ENCODE measurements at places on chromosomes 1 and 21.

- no peak for DNase-seq
Observed at GRCh38 chr1:159707472-159708260, 6.7 kb downstream of the CRP start.

GRCh38 chr1:172180501-172181285 lies 239.8 kb upstream of the C1orf105 start:
- peak; percentile 28 for DNase-seq

GRCh38 chr1:30034627-30035521 lies 688.5 kb downstream of the MATN1 start:
- no peak for DNase-seq

DNA sequence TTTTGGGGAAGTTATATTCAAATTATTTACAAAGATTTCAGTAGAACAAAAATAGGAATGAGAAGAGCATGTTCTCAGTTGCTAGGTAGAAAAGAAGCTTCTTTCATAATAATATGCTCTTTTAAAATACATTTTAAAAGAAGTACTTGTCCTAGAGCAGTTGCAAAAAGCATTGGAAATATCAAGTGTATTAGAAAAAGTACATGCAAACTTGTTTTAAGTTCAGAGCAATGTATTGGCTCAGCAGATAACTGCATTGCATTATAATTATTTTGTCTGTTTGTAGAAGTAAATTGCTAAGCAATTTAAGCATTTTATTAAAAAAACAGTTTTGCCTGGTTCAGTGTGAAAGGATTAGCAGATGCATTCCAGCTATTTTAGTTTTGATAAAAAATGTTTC lies 806.4 kb downstream of the USP25 start:
- DNase-seq: no peak

DNA sequence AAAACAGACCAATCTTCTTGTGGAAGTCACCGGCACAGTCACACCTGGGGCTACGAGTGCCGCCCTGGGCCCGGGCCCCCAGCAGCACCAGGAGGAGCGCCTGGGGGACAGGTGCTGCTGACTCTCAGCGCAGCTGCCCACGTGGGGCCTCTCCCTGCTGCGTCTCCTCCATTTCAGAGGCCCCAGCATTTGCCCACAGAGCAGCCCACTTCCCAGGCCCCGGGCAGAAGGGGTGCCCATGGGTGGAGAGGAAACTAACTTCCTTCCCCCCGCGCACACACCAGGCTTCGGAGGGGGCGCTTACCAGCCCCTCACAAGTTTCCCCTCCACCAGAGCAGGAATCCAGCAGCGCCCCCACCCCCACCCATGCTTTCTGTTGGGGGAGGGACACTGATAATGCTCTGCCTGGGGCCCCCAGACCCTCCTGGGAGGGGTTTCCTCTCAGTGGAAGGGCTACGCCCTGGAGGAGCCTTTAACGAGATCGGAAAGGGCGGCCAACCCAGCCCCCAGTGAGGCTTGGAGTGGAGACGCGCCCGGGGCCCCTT lies 440 bp downstream of the TNFRSF25 start:
- peak; percentile 66 for DNase-seq

- no peak for DNase-seq
Observed at GRCh38 chr1:24159366-24159765, 16.4 kb upstream of the IL22RA1 start.

DNA sequence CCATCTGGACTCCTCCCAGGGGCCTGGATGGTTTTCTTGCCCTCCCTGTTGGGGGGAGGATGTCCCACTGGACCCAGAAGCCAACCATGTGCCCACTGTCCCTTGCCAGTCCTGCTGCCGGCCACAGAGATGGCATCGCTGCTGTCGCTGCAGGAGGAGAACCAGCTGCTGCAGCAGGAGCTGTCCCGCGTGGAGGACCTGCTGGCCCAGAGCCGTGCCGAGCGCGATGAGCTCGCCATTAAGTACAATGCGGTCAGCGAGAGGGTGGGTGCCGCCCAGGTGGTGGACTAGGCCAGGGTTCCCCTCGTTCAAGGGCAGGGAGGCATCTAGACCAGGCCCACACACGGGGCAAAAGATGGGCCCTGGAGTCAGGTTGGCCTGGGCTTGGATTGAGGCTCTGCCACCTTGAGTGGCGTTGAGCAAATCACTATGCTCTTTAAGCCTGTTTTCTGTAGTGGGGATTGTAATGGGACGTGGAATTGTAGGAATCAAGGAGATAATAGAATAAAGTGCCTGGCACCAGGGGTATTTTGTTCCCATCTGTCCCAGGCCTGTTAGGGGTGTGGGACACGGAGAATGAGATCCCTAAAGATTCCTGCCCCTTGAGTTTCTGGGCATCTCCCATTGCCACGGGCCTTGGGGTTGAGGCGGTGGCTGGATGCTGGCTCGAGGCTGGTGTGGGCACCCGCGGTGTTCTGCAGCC lies 2.6 kb downstream of the CROCC start:
- no peak for DNase-seq

GRCh38 chr21:43203591-43203990 lies 34.8 kb downstream of the CRYAA start:
- no peak for DNase-seq

- no peak for DNase-seq
Observed at GRCh38 chr21:35007348-35007747, 41.8 kb downstream of the RUNX1 start.

DNA sequence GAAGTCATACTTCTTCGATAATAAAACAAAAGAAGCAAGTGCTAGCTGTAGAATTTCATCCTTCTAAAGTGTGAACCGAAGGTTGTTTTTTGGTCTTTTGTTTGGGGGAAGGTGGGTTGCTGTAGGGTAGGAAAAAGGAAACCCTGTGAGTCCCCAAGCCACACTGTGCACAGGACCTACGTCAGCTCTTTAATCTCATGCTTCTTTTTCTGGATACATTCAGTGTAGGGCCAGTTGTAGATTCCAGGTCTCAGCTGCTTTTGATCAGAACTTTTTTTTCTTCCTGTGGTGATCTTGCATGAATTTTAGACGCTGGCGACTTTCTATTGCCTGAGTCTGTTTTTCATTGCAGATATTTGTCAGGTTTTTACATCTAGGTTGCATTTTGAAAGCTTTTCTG lies 40.2 kb downstream of the BCL9 start:
- no peak for DNase-seq

DNA sequence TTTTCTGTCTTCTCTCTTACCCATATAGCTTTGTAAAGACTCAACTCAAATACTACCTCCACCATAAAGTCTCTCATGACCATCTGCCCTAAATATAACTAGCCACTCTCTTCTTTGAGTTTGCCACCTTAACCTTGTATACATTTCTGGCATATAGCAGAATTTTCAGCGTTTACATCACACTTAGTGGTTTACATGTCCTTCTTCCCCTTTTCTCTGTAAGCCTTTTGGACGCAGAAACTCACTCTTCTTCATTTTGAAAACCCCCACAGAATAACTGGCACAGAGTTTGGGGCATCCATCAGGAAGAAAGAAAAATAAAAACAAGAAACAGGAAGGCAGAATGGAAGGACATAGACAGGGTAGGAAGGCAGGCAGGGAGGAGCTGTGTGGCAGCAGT lies 131.8 kb upstream of the DUSP10 start:
- DNase-seq: no peak

GRCh38 chr1:38817267-38818174 lies 42.1 kb downstream of the RRAGC start:
- no peak for DNase-seq

DNA sequence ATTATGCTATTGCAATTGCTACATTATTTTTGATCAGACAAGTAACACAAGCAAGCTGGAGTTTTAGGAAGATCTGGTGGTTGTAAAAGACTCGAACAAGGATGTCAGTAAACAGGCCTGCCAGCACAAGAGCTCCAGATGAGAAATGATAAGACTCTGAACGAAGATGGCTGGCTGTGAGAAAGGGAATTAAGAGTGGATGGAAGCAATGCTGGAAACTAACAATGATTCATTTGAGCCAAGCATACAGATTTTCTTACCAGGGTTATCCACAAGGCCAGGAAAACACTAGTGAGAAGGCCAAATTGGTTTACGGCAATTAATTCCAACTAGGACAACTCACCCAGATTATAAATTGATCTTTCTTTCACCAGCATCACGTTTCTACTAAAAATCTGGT lies 54.2 kb downstream of the NRIP1 start:
- DNase-seq: no peak

DNA sequence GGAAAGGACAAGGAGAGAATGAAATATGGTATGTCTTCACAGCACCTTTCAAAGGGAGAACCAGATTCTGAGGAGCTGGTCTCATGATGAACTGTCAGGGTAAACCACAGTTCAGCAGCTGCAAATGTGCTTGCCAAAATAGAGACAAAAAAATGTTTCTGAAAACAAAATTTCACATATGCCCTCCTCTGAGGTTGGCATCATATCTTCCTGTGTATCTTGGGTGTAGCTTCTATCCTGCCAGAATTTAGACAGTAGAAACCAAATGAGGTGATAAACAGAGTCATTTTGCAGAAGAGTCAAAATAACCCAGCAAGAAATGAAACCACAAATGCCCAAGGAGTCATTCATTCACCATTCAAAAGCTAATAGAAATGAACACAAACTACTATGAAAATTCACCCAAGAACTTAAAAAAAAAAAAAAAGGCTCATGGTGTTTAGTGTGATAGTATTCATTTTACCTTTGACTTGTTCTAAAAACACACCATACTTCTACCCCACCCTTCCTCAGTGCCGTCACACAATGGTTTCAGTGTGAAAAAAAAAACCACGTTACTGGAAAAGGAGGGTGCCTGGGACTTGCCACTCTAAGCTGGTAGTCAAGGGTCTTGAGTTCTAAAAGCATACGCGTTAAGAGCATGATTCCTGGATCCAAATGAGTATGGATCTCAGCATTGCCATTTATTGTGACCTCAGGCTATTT lies 18.5 kb downstream of the SELL start:
- no peak for DNase-seq

GRCh38 chr1:34925730-34926129 lies 3.7 kb downstream of the DLGAP3 start:
- no peak for DNase-seq

GRCh38 chr1:150876119-150876454 lies 312 bp downstream of the ARNT start:
- no peak for DNase-seq

- peak; percentile 93 for DNase-seq
Observed at GRCh38 chr1:45583264-45583665, 576 bp upstream of the NASP start.

DNA sequence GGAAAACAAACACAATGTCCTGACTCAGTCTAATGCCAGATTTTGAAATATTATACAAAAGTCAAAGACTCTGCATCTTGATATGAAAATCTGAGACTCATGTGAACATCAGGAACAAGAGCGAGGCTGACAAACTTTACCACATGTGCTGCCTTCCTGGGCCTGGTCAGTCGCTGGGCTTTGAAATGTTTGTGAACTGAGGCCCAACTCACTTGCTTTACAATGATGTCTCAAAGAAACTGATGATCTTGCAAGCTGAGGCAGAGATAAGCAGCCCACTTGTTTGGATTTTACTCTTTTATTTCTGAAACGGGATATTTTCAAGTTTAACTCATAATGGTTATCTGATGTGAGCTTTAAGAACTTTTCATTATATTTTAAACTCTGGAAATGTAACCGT lies 2.1 kb downstream of the BCAR3 start:
- no peak for DNase-seq

GRCh38 chr1:111955755-111956154 lies 33.7 kb downstream of the KCND3 start:
- no peak for DNase-seq

DNA sequence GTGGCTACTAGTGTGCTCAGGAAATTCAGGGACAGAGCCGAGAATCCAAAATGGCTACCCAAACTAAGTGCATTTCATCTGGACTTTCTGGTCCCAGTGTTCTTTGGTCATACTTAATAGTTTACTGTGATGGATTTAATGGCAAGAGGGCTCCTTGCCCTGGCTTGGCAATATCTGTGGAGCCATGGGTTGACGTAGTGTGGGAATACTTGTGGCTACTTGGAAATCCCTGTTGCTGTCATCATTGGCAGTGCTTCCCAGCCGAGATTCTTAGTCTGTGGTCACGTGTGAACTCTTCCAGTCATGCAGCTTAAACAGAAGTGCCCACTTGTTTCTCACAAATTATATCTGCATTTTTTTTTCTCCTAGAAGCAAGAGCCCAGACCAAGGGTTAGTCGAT lies 198.9 kb downstream of the HS2ST1 start:
- DNase-seq: no peak

- DNase-seq: no peak
Observed at GRCh38 chr1:208682664-208683013, 438.5 kb upstream of the PLXNA2 start.

DNA sequence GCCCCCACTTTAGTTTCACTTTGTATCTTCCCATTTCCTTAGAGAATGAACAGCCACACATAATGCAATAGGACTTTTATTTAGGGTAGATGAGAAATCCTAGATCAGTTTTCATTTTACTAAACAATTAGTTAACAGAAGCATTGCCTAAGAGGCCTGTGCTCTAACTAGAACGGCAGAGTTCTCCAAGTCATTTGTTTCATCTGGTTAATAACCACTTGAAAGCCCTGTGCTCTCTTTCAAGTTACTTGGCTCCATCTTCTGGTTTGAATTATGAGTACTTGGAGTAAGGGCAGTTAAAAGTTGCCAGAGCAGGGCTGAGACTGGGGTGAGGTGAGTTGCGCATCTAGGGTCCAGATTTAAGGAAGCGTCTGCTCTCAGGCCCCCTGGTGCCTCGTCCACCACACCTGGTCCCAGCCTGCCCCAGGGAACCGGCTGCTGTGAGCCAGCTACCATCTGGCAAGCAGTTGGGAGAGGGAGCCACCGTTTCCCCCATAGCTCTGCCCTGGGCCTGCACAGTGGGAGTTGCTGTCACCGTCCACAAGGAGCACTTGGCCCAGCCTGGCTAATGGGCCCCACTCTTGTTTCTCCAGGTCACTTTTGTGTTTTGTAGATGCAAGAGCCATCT lies 18.1 kb upstream of the SLC44A3 start:
- DNase-seq: no peak

DNA sequence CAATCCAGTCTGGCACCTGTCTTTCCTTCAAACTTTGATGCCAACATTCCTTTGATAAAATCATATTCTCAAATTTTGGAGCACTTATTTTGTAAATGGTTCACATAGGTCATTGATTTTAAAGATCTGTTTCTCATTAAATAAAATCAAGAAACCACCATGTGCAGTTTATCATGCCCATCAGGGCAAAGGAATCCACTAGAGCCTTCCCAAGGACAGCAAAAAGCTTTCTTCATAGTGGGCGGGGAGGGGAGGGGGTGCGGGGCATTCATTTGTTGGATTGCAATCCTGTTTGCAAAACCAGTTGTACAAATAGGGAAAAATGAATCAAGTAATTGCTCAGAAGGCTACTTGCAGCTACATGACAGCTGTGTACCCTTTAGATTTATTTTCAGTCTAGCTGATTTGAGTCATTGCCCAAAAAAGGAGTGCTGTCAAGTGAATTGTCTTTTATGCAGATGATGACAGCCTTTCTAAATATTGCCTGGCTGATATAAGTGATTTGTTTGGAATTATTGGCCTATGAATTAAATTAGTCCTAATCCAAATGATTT lies 23.0 kb downstream of the LRRC8B start:
- DNase-seq: no peak

- DNase-seq: no peak
Observed at GRCh38 chr1:66998972-66999371, 55.0 kb downstream of the SLC35D1 start.

Measured in activated CD4-positive, alpha-beta T cell treated with anti-CD3 and anti-CD28 coated beads for 4 hours (primary cell).